ENCODE measurements at places on chromosomes 16 and 17.

DNA sequence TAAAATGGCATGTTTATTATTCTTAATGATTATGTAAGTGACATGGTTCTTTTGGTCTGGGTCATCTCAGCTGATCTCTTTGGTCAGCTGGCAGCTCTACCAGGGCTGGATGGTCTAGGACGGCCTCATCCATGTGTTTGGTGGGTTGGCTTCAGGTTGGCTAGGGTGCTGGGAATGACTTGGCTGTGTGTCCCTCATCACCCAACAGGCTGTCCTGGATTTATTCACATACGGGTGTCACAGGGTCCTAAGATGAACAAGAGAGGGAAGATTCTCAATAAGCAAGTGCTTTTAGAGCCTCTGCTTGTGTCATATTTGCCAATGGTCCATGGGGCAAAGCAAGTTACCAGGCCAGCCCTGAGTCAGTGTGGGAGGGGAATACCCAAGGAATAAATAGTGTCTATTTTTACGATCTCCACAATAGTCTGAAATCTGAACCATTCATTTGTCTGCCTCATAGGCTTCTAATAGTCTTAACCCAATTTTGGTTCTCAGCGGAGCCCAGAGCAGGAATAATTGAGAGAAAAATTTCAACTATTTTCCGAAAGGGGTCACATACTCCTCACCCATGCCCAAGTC lies 157.5 kb downstream of the HS3ST2 start:
- DNase-seq: no peak

DNA sequence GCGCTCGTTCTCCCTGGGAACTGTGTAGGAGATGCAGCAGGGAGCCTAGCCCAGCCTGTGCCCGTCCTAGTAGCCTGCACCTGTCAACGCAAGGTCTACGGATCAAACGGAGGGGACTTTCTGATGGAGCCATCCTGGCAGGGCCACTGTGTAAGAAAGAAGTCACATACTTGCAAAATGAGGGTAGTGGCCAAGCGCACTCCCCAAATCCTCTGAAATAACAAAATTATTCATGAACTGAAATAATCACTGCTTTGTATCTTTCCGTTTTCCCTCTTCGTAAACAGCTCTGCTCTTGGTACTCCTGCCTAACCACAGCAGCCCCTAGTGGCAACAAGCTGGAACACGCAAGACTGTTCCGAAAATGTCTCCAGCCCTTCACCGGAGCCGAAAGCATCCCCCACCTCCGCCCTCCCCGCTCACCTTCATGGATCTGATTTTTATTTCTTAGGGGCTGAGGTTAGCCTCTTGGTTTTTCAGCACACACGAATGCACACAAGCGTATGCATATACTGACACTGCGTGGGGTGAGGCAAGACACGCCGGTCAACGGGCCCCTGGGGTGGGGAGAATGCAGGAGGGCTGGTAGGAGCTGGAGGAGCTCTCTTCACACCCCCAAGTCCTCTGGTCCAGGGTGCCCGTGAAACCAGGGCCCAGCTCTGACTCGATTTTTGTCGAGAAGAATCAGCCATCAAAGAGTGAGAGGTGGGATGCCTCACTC lies 100.8 kb downstream of the ABCC12 start:
- no peak for DNase-seq

- DNase-seq: no peak
Observed at GRCh38 chr17:37365589-37365988, 10.2 kb upstream of the C17orf78 start.

DNA sequence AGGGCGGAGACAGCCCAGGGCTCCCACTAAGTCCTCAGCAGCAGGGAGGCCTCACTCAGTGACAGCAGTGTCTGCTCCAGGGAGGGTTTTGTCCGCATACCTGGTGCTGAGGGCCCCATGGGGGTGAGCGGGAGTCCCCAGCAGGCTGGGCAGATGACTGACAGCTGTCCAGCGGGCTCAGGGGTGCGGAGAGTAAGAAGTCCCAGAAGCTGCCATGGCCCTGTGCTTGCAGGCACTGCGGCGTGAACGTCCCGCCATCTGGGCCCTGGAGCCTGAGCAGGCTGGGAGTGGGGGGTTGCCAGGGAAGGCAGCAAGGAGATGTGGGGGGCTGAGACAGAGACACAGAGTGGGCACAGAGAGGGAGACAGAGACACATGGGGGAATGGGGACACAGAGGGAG lies 20.1 kb downstream of the CACNA1G start:
- DNase-seq: no peak

DNA sequence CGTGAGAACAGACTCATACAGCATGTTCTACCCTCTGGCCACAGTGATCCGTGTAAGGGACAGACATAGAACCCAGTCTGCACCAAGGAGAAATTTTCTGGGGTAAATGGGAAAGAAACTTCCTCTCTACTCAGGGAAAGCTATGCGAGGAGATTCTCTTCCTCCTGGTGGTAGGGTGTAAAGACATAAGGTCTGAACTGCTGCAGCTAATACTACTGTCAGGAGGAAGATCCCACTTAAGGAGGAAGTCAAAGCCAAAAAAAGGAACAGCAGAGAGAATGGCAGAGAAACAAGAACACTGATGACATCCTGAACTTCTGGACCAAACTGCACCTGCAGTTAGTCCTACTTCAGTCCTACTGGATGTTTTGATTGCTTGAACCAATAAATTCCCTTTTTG lies 7.1 kb upstream of the TM4SF5 start:
- DNase-seq: no peak

DNA sequence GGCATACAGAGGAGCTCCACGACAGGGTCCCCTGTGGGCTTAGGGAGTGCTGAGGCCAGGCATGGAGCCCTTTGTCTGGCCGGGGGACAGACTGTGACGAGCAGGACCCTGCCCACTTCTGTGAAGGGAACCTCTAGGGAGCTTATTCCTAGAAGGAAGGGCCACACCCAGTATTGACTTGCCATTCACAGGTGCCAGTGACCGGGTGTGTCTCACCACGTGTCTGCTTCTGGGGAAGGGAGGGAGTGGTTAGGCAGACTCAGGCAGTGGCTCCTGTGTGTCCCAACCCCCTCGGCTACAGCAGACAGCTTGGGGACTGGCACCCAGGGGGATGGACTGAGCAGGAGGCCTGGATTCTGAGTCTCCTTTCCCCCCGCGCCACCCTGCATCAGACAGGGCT lies 57.2 kb downstream of the SOCS1 start:
- no peak for DNase-seq

DNA sequence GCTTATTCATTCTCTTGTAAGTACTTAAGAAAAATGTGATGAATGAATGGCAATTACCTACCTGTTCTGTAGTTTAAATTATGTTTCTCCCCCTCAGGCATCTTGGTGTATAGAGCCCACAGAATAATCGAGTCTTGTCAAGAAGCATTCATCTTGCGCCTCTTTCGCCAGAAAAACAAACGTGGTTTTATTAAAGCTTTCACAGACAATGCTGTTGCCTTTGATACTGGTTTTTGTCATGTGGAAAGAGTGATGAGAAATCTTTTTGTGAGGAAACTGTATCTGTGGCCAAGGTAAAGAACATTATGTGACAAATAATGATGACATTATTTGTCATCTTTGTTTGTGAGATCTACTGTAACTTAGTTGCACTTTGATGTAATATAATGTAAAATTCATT lies 6.5 kb downstream of the ERCC4 start:
- no peak for DNase-seq

DNA sequence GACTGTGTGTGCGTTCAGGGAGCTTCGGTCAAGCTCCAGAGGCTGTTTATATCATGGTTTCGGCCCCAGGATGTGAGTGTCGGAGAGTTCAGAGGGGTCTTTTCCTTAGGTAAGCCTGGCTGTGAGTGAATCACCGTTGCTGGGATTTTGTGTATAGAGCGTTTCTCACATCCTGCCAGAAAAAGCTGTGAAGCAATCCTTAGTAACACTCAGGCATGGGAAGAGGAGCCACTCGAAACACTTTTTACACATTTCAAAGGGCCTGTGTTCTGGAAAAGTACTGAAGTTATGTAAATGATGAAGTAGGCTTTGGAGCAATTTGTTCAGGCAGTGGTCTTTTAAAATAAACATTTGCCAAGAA lies 662 bp downstream of the PGS1 start:
- DNase-seq: no peak

DNA sequence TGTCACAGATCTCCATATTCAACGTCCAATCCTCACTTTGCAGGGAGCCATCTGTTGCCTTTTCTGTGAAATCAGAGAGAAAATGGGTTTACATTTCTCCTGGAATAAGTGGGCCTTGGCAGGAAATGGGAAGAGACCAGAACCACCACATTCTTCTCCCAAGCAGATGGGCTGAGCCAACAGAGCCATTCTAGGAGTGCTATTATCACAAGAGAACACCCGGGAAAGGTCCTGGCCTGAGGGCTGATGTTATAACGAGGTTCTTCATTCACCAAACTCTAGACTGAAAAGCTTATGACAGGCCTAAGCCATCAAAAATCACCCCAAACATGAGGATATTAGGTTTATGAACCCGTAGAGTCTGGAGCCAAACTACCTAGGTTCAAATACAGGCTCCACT lies 64.7 kb downstream of the TOM1L2 start:
- DNase-seq: no peak

- DNase-seq: no peak
Observed at GRCh38 chr17:3574231-3574630, 16.6 kb upstream of the TRPV3 start.

GRCh38 chr16:88385112-88385594 lies 2.4 kb downstream of the ZNF469 start:
- no peak for DNase-seq

DNA sequence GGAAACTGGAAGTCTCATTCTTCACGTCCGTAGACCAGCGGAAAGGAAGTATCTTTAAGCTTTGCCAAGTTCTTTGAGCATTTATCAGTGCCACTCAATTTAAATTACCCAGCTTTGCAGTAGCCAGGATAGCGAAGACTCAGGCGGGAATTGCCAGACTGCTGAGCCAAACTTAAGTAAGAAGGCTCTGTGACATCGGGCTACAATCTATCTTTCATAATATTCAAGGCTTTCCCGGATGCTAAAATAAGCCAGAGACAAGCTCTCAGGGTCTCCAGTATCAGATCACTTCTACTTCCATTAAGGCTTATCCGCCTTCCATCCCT lies 436 bp upstream of the BRIP1 start:
- DNase-seq: no peak

GRCh38 chr16:2515180-2515851 lies 1.6 kb downstream of the ATP6V0C start:
- DNase-seq: no peak

DNA sequence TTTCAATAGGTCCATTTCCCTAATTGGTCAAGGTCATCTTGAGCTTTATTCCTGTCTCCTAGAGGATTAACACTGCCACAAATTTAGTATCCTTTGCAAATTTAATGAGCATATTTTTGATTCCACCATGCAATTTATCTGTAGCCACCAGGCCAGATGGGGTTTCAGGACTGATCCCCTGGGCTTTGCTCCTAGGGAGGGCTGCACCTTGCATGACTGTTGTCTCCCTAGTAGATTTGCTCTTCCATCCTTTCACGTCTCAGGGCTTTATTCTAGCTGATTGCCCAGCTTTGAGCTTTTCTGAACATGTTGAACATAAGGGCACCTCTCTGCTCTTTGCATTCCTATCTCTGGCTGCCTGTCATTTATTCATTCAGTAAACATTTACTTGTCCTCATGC lies 7.7 kb upstream of the KCNH6 start:
- DNase-seq: no peak

GRCh38 chr17:79528592-79529125 lies 82.2 kb downstream of the RBFOX3 start:
- DNase-seq: no peak

DNA sequence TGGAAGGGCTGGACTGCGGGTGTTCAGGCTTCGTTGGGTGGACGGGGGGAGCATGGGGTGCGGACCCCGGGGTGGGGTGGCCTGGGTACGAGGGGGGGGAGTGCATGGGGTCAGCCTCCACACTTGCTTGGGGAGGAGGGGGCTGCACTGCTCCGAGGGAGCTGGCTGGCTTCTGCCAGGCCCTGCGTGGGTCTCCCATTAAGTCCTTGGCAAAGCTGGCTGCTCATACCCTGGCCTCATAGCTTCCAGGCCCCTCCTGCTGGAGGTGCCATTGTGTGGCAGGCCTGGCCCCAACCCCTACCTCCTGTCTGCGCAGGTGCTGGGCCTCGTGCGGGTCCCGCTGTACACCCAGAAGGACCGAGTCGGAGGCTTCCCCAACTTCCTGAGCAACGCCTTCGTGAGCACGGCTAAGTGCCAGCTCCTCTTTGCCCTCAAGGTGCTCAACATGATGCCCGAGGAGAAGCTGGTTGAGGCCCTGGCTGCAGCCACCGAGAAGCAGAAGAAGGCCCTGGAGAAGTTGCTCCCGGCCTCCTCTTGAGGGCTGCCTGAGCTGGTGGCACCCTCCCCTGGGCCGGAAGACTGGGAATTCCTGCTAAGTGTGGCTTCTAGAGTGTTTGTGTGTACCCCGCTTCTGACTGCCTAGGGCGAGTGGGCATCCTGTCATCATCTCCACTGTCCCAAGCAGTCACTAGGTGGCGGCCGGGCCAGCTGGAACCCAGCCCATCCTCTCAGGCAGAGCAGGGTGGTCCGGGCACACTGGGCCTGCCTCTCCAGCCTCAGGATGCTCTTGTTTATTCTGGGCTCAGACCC lies 1.5 kb downstream of the NUDT16L1 start:
- no peak for DNase-seq

GRCh38 chr17:50049636-50050035 lies 6.3 kb upstream of the ITGA3 start:
- DNase-seq: no peak

DNA sequence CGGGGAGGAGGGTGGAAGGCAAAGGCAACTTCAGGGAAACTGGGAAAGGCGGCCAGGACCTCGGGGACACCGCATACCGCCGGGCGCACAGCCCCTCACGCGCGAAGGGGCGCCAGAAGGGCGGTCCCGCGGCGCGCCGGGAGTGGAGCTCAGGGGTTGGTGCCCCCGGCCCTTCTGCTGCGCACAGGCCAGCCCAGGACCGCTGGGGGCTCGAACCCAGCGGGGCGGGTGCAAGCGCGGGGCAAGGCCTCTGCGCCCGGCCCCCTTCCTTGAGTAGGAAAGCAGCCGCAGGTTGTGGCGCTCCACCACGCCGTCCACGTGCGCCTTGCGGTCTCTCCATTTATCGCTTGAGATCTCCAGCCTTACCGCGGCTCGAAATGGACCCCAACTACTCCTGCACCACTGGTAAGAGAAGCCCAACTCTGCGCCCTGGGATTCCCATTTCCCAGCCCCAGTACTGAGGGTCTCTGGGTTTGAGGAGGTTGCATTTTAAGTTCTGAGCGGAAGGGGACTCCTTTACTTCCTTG lies 3.0 kb upstream of the MT1A start:
- DNase-seq: no peak

DNA sequence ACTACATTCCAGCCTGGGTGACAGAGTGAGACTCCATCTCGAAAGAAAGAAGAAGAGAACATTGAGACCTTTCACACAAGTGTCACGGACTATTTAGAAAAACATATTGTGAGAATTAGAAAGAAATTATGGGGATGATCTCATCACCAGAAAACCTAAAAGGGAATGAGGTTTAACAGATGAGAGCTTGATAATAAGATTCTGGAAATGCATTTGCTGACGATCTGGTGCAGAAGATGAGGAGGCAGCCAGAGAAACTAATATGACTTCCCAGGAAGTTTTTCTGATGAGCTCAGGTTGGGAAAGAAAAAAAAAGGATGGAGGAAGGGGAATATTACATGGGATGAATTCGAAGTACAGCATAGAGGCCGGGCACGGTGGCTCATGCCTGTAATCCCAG lies 10.8 kb upstream of the APOH start:
- DNase-seq: no peak
